Osteocyte (in vitro differentiated cells): ENCODE measurements at places on chromosomes 2 and 18. TPM values are rescaled to one million over a fixed set of nuclear protein-coding genes. Genes with fewer than 3 reads are reported as not detected.
A peak's percentile ranks its signal among the peaks of the same experiment; 100 is the strongest.

The FHOD3 gene
- 0.73 and 1.2 TPM in 2 replicates for total RNA-seq

The ASIC4 gene
- total RNA-seq, result 0.11 and 0.13 TPM in 2 replicates

The IL36RN gene
- total RNA-seq, result not detected in 2 replicates

The ANKRD62 gene
- total RNA-seq, result not detected in 2 replicates

The PARD3B gene
- 26.1 and 26.7 TPM in 2 replicates for total RNA-seq

The RRM2 gene
- 28.3 and 33.6 TPM in 2 replicates for total RNA-seq

The NPC1 gene
- total RNA-seq, result 36.5 and 40.1 TPM in 2 replicates

The DSEL gene
- 105 and 108 TPM in 2 replicates for total RNA-seq

The UGT1A5 gene
- not detected in 2 replicates for total RNA-seq

- no peak overlapping the region for H3K27ac ChIP-seq
- no peak overlapping the region for H3K4me3 ChIP-seq
- H3K36me3 ChIP-seq, result peaks cover 9% of the 10 kb centered on the region
- peak; percentile 21 for DNase-seq
- H3K27me3 ChIP-seq, result no peaks in the 10 kb centered on the region
Observed at GRCh38 chr2:55169915-55170314, 62.2 kb downstream of the CLHC1 start.

- no peak overlapping the region for H3K4me3 ChIP-seq
- H3K4me1 ChIP-seq, result peaks cover 21% of the 10 kb centered on the region
- H3K27me3 ChIP-seq, result no peaks in the 10 kb centered on the region
- H3K27ac ChIP-seq, result peak overlapping the region; percentile 52
Observed at GRCh38 chr2:8851811-8852560, 14.6 kb upstream of the KIDINS220 start.

DNA sequence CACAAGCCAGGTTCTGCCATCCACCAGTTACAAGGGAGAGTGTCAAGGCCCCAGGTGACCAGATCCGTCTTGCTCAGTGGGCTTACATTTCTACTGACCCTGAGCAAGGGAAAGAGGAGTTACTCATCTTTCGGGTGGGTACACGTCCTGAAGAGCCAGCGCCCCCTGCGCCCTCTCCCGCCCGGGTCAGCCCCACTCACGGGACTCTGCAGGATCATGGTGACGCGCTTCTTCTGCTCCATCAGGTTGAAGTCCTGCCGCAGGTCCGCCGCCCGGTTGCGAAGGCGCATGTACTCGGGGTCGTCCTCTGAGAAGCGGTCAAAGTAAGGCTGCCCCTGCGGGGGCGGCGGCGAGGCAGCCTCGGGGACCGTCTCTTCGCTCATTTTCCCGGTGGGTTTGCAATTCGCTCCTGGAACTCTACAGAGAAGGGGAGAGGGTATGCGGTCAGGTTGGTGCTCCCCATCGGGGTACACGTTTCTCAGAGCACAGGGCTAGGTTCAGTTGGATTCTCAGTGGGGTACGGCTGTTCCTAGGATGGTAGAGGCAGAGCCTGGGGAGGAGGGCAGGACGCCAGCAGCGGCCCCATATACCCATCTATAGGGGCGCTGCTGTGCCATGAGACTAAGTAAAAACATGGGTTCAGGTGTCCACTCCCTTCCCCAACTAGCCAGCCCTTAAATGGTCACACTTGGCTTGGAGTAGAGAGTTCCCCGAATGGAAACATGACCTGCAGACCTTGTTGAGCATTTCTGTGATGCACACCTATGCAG is 61.8 kb downstream of the ADD2 start:
- DNase-seq, result no peak
- H3K36me3 ChIP-seq, result no peaks in the 10 kb centered on the region
- peaks cover 5% of the 10 kb centered on the region for H3K27me3 ChIP-seq
- no peaks in the 10 kb centered on the region for H3K4me1 ChIP-seq

GRCh38 chr2:142723236-142723635 is 154.2 kb upstream of the KYNU start:
- H3K27ac ChIP-seq, result no peak overlapping the region
- H3K4me1 ChIP-seq, result peaks cover 40% of the 10 kb centered on the region
- H3K4me3 ChIP-seq, result no peak overlapping the region
- no peak for DNase-seq
- no peaks in the 10 kb centered on the region for H3K36me3 ChIP-seq
- no peaks in the 10 kb centered on the region for H3K27me3 ChIP-seq

DNA sequence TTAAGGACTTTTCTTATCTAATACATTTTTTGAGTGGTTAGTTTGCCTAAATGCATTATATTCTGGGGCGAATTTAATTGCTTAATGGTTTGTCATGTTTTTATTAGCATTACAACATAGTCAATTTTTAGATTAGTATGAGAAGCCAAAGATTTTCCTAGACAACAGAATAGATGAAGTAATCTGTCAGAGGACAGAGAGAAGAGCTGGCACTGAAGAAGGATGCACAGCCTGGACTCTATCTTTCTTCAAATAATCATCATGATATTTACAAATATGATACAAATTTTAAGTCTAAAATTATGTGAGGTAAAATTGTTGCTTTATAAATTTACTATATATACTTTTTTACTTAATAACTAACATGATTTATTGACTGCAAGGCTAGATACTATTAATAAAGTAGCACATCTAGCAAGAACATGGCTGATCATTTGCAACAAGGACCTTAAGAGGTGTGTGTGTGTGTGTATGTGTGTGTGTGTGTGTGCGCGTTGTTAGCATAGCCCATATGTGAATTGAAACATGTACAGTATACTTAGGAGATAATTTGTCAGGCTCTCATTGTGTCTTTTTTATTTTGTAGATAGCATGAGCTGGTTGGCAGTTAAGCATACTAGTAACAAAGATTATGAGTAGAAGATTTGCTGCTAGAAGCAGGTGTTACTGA is 752.2 kb downstream of the DCDC2C start:
- no peak for DNase-seq
- H3K36me3 ChIP-seq, result no peaks in the 10 kb centered on the region
- H3K4me3 ChIP-seq, result no peak overlapping the region
- H3K27me3 ChIP-seq, result peaks cover 2% of the 10 kb centered on the region

DNA sequence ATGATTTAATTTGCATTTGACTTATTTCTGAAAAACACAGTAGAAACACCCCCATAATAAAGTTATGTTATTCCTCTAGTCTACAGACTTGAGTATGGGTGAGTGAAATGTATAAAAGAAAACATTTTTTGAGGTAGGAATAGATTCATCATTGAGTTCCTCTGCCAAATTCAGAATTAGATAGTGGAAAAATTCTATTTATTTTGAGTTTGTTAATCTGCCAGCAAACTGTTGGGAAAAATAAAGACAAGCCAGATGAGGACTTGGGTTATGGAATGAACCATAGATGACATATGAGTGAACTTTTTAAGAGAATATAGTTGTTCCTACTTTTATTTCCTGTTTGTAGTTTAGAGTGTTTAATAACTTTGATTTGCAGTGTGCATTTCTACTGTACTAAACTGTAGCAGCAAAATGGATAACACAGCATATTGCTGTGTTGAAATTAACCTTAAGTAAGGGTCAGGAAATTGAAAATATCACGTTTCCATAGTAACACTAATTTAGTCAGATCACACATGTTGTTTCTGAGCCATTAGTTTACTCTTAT is 35.6 kb upstream of the PNPT1 start:
- H3K4me1 ChIP-seq, result no peaks in the 10 kb centered on the region
- DNase-seq, result no peak
- peaks cover 9% of the 10 kb centered on the region for H3K27me3 ChIP-seq
- no peak overlapping the region for H3K27ac ChIP-seq
